ENCODE measurements at places on chromosomes 7 and 10.

DNA sequence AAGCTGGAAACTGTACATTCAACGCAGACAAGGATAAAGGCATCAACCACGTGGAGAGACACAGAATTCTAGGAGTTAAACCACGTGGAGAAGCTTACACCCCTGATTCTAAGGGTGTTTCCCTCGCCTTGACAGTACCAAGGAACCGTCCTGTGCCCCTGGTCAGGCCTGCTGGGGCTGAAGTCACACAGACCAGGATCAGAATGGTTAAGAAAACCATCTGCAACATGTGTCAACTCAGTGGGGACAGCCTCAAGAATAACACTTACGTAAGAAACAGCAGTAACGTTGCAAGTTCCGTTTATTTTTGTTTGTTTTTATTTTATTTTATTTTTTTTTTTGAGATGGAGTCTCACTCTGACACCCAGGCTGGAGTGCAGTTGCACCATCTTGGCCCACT, 55.6 kb downstream of the CHST15 start:
- no peak for DNase-seq

DNA sequence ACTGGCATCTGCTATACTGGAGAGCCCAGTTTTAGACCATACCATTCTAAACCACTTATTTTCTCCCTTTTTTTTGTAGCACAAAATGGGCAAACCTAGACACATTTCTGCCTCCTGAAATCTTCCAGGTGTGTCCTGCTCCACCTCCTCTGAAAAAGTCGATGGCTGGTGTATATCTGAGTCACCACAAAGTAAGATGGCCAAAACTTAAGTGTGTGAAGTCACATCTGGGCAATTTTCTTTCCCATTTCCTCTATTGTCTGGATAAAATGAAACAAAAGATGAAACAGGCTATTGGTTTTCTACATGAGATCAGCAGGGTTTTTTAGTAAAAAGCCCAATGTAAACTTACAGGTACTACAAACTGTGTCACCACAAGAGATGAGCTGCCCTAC, 65.5 kb downstream of the OSBPL3 start:
- DNase-seq: no peak

- DNase-seq: no peak
Measured at GRCh38 chr10:52217531-52217930, 96.5 kb upstream of the DKK1 start.

DNA sequence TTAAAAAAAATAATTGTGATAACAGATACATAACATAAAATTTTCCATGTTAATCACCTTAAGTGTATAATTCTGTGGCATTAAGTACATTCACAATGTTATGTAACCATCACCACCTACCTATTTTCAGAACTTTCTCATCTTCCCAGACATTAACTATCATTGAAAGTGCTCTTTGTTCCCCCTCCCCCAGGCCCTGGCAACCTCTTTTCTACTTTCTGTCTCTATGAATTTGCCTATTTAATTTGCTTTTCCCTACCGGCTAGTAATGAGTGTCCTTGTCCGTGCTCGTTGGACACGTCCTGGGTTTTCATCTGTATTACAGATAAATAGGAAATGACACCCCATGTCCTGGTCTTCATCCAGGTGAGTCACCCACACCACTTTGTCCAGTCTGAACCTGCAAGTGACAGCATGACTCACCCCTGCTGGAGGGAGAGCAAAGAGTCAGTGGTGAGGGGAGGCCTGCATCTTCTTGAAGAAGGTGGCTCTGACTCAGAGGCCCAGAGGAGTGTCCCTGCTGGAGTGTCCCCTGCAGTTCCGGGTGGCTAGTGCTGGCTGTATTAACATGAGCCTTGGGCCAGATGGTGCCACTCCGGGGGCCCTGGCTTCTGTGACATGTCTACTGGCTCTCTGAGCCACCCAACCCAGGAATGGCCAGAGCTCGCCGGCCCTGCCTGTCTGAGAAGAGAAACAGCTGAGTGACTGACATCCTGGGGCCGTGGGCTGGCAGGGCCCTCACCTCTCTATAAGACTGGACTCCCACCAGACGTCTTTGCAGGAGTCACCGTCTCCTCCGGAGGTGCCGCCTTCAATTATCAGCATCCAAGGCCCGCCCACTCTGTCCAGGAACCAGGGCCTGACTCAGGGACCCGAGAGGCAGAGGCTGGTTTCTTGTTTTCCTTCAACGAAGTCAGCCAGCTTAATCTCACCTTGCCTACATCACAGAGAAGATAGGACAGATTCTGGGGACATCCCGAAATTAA, 503.2 kb upstream of the MKI67 start:
- DNase-seq: no peak

DNA sequence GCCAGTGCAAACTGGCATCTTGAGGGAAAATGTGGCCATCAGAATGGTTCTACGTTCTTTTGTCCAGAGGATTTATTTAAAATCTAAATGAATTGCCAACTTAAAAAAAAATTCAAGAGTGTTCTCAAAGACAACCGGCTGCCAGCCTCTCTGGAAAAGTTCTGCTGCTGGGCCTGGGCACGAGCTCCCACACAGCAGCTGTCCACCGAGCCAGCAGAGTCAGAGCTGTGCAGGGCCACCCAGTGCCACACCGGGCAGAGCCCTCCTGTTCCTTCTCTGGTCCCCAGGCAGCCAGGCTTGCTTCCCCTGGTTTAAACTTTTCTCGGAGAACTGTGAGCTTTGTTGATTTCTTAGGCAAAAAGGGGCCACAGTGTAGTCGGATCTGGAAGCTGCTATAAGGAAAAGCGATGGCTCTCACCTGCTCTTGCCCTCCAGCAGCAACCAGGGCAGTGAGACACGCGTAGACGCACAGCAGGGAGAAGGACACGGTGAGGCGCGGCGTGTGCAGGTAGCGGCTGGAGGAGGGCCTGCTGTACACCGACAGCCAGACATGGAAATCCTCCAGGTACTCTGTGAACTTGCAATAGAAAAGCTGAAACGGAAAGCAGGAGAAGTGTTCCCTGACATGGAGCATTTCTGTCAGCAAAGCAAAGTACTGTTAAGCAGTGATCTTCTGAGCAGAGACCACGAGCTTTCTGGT, 111.6 kb downstream of the PKD1L1 start:
- no peak for DNase-seq

DNA sequence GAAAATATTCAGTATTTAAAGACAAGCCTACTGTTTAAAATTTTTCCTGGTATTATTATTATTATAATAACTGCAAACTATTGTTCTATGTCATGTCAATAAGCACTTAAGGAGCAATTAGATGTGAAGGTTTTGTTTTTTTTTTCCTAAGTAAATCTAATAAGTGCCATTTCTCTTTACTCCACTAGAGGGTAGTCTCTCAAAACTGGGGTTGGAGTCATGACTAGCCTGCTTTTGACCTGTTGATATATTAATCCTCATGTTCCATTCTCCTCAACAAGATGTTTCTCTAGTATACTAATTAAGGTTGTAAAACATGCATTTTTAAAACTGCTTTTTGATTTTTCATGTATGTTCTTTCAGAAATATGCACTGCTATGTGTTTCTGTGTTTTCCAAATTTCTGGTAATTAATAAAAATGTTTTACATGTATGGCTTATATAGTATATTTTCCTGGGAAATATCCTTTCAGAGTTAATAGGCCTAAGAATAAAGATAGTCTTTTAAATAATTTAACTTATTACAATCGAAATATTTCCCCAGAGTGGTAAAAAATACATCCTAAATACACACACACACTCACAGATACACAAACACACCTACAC, 1.0 kb upstream of the LRRN3 start:
- no peak for DNase-seq

DNA sequence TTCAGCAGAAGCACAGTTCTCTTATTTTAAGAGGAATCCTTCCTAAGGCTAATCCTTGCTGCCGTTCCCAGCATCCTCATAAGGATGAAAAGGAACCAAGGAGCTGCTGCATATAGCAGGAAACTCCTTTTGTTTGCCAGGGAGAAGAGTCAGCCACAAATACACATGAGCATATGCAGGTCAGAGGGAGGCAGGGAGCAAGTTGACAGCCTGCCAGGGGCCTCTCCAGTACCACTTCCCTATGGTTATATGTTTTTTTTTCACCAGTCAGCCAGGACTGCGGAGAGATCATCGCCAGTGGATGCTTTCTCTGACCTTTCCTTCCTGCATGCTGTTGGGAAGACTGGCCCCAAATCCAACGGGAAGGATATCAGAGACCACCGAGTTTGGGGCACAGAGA, 39.8 kb downstream of the SLC35B4 start:
- no peak for DNase-seq

DNA sequence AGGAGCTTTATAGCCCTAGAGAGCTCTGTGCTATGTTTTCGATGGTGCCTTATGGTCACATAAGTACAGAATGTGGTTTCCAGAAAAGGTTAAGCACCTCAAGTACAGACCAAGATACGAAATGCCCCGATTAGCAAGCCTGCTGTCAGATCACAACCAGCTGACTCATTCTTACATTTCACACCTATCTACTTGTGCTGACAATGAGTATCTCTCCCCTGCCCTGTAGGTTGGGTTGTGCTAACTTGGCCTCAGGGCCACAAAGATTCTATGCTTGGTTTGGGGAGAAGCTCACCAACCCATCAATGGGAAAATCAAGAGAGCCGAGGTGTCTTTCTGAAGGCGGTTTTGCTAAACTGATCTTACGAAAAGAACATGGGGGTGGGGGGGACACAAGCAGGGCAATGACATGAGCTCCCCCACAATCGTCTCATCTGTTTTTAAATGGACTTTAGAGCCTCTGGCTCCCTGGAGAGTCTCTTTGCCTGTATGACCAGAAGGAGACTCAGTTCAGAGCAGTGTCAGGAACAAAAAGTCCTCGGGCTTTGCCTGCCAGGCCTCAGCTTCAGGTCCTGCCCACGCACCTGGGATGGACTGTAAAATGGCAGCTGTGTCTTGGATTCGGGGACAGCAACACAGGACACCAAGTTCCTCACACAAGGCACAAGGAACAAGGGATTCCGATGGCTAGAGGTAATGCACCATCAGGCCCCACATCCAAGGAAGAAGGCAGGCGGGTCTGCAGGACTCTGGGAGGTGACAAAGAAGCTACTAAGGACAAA, 55.1 kb downstream of the FAM53B start:
- DNase-seq: no peak

GRCh38 chr10:99975942-99976809, 33.6 kb downstream of the DNMBP start:
- no peak for DNase-seq

- DNase-seq: no peak
Measured at GRCh38 chr7:140667476-140667875, 5.3 kb upstream of the ADCK2 start.

DNA sequence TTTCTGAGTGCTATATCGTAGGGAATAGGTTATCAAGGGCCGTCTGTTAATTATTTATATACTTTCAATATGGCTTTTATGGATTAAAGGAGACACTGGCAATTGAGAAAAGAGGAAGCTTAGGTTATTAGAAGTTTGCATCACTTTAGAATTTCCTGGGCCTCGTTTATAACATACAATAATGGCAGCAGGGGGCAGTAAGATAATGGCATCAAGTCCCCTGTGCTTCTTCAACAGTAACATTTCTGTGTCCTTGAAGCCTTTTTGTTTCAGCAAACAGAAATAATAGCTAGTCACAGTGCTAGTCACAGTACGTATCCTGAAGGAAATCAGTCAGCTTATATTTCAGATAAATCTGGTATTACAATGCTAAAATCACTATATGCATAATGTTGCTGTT, 41.9 kb downstream of the SPAM1 start:
- DNase-seq: no peak

DNA sequence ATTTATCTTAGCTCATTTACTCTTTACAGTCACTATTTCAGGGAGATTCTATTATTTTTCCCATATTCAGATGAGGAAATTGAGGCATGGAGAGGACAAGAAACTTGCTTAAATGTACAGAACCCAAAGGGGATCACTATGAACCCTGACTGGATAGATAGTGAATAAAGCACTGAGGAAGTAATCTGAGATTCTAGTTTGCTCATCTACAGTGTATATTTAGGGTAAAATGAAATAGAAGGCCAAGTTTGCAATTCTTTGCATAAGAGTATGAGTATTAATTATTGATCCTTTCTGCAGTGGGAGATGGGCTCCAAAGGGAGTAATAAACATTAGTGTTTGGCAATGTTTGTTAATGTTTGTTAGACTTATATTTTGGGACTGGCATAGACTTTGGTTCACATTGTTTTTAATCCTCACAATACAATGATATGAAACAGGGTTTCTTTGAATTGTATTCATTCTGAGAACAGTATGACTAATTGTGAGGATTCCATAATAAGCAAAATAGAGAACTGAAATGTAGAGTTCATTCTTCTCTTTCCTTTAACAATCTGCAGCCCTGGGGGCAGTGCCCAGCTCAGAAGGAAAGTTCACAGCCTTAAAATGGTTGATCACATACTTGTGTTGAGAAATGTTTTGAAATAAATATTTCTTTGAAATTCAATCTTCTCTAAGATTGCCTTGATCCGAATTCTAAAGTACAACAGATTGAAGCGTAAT, 131.0 kb upstream of the ZNF804B start:
- no peak for DNase-seq

DNA sequence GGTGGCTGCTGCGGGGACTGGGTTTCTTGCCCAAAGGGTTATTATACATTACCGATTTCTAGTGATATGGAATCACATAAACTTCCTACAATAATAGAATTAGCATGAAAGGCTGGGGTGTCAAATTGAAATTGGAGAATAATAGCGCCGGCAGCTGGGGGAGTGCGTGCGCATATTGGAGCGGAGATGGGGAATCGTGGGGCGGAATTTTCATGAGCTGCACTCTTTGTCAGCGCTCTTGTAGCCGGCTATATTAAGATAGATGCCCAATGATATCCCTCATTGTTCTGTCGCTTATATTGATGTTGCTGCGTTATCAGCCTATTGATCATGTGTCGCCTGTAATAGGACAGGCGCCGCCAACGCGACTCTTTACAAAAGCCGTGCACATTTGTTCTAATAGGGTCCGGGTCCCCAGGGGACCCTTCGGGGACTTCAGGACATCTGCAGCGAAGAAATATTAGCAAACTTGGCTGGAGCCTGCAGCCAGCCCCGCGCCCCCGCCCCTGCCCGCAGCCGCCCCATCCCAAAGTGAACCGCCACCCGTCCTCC, 5.1 kb downstream of the UNCX start:
- DNase-seq: no peak

GRCh38 chr10:69874449-69874848, 72.7 kb downstream of the COL13A1 start:
- no peak for DNase-seq

- DNase-seq: no peak
Measured at GRCh38 chr10:17415046-17415658, 39.2 kb downstream of the ST8SIA6 start.

GRCh38 chr10:56586461-56586891, 225.4 kb upstream of the ZWINT start:
- DNase-seq: no peak

DNA sequence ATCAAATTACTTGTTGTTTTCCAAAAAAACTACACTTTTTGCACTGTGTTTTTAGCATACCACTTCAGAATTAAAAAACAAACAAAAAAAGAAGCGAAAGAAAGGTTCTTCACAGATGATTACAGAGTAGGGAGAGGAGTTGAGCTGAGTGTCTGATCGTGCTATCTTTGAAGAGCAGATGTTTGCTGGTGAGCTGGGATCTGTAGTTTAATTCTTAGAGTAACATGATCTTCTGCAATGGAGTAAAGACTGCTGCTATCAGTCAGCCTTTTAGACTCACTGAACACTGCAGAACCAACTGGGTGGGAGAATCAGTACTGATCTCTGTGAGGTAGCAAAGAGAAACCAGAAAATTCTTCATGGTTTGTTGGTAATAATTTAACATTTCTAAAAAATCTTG, 1197.8 kb upstream of the SORCS1 start:
- DNase-seq: no peak

GRCh38 chr10:14236341-14236740, 94.4 kb downstream of the FRMD4A start:
- DNase-seq: no peak

- DNase-seq: no peak
Measured at GRCh38 chr10:113080061-113080924, 130.2 kb downstream of the TCF7L2 start.

GRCh38 chr10:34116681-34117271, 698.3 kb downstream of the PARD3 start:
- DNase-seq: no peak
